ENCODE measurements at places on chromosomes 6 and 20. TPM values are rescaled to one million over a fixed set of nuclear protein-coding genes. Genes with fewer than 3 reads are reported as not detected.

DNA sequence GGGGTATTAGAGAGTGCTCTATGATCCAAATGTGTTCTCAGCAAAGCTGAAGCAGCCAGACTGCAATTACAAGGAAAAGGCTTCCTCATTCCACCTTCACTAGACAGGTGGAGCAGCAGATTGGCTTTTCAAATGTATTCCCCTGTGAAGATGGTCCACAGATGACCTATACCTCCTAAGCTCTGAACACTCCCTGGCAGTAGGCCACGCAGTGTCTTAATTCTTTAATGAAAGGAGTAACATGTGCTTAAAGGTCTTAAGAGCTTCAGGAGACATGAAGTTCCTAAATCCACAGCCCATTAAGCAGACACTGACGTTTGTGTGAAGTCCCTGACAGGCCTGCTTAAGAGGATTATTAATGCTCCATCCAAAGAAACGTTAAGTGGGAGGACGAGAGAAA, 138.9 kb upstream of the NUP153 start:
- no peak for DNase-seq

MYB gene
- not detected for total RNA-seq

GRCh38 chr6:80276861-80277260, 170.4 kb downstream of the BCKDHB start:
- no peak for DNase-seq

TP53INP2 gene
- 85.0 TPM for total RNA-seq

GABRR1 gene
- total RNA-seq: not detected

GRCh38 chr20:15564981-15565380, 1008.3 kb downstream of the KIF16B start:
- DNase-seq: no peak

- no peak for DNase-seq
Observed at GRCh38 chr6:160535270-160535669, 128.8 kb downstream of the LPA start.

ANKRD60 gene
- total RNA-seq: not detected

CHD6 gene
- total RNA-seq: 35.6 TPM

DNA sequence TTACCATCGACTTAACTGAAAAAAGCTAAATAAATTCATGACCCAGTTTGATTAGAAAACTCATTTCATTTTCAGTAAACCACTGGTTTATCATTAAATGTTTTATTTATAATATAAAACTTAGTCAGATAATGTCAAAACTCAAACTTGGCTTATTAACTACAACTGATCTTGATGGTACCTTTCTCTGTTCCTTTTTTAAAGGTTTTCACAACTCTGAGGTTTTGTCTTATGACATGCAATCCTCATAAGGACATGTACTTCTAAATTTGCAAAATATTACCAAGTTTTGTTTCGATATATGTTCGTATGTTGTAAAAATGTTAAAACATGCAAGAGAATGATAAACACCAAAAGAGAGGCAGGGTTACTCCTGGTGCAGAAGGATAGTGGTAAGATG, 82.5 kb upstream of the PDE10A start:
- no peak for DNase-seq

- no peak for DNase-seq
Observed at GRCh38 chr6:136254851-136255466, 4.8 kb upstream of the MTFR2 start.

TMEM244 gene
- not detected for total RNA-seq

RIPPLY2 gene
- not detected for total RNA-seq

- no peak for DNase-seq
Observed at GRCh38 chr20:61449916-61450315, 197.9 kb downstream of the CDH4 start.

DNA sequence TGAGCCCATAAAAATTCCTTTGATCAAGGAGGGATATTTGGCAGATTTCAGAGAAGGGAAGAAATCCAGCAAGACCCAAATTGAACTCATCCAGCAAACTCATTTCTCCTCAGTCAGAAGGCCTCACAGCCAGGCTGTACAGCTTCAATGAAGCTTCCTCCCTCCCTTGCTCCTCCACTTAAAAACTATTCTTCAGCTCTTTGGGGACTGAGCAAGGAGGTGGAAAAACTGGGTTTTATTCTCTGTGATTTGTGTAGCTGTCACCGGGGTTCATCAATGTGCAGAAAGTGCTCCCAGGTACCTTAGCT, 158.7 kb upstream of the ZNF184 start:
- no peak for DNase-seq

DNA sequence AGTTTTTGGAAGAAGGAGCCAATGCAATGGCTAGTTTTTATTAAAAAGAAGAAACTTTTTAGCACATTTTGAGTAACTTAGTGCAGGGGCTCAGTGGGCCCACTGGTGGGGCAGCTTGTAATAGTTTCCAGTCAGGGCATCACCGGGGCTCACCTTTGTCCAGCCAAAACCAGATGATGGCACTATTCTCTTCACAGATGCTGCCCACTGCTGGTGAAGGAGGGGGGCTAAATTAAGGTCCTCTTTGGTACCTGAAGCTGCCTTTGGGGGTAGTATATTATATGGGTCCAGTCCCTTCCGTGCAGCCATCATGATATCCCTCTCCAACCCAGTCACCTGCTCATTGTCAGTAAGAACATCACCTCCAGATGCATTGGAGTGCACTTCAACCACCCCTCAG, 182.9 kb downstream of the PDE7B start:
- DNase-seq: no peak

Data from left cardiac atrium (tissue), 4 donors.